ENCODE measurements at places on chromosomes 7 and 10. TPM values are rescaled to one million over a fixed set of nuclear protein-coding genes. Genes with fewer than 3 reads are reported as not detected.

DNA sequence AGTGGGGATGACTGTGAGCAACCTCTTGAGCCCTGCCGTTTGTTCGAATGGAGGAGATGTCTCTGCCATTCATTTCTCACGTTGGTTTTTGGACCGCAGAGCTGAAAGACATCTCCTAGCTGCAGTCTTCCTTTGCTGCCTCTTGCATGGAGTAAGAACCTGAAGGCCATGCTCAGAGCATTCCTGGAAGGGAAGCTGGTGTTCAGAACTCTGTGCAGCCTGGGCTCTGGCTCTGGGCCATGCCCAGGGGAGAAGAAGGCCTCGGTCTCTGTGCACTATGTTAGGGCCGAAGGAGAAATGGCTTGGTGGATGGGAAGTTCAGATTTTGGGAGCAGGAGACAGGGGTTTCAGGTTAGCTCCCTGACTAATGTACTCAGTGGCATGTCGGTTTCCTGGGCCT, 22.9 kb downstream of the SFTPD start:
- DNase-seq, result no peak

DNA sequence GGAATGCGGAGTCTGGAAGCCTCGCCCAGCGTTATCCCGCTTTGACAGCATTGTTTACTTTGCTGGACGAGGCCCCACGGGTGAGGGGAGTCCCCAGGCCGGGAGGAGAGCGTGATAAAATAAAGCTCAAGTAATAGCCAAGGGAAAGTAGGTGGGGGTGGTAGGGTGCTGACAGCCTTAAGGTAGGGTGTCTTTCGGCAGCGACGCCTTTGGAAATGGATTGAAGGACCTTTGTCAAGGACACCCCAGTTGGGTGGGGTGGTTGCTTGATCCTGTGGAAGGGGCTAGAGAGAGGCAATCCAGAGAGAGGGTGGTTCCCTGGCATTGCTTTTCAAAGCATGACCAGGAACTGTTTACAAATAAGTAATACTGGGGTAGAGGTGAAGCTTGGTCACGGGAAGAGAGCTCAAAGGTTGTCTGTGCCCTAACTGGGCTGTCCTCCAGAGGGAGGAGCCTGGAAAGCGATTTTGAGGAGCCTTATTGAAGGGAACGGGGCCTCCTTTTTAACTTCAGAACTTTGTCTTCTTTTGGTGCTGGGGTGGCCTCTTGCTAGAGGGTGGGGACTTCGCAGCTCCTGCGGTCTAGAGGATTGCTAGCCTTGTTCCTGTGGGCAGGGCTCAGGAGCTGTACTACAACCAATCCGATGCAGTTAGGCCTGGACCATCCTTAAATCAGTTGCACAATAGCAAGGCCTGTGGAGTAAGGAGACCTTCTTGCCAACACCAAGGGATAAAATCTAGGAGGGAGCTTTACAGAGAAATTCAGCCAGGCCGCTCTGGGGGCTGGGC, 1.3 kb downstream of the EIF4EBP2 start:
- peak; percentile 49 for DNase-seq

DNA sequence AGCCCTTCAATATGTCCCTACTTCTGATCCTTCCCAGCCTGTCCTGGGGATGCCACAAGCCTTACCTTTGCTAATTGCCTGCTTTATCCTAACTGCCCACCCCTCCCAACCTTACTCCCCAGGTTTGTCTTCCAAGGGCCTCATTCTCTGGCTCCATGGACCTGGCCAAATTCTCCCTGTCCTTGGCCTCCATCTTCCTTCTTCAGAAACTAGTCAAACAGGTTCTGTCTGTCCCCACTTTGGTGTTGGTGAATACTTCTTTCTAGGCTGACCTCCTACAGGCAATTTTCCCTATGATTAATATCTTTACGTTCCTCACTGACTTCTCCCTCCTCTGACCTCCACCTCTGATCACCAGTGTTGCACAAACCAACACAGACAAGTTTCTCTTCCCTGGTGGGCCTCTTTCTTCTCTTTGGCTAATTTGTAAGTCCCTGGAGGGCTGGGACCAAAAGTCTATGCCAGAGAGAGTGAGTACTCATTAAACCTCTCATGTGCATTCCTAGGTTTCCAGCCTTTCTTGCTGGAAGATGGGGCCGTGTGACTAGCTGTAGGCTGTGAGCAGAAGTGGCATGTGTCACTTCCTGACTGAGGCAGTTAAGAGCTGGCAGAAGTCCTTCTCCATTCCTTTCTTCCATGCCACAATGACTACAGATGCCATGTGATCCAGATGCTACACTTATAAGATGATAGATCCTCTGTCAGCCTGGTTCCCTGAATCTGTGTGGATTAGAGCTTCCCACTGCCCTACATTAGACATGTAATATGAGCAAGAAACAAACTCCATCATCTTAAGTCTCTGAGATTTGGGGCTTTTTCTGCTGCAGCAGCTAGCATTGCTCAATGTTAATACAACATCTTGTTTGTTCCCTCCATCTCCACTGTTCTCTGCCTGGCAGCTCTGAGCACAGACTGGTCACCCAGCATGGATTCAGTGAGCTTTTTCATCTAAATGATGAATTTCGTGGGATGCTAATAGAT, 382.7 kb downstream of the RPS24 start:
- DNase-seq, result no peak

- DNase-seq, result no peak
Observed at GRCh38 chr7:2190531-2190930, 42.2 kb downstream of the MAD1L1 start.

DNA sequence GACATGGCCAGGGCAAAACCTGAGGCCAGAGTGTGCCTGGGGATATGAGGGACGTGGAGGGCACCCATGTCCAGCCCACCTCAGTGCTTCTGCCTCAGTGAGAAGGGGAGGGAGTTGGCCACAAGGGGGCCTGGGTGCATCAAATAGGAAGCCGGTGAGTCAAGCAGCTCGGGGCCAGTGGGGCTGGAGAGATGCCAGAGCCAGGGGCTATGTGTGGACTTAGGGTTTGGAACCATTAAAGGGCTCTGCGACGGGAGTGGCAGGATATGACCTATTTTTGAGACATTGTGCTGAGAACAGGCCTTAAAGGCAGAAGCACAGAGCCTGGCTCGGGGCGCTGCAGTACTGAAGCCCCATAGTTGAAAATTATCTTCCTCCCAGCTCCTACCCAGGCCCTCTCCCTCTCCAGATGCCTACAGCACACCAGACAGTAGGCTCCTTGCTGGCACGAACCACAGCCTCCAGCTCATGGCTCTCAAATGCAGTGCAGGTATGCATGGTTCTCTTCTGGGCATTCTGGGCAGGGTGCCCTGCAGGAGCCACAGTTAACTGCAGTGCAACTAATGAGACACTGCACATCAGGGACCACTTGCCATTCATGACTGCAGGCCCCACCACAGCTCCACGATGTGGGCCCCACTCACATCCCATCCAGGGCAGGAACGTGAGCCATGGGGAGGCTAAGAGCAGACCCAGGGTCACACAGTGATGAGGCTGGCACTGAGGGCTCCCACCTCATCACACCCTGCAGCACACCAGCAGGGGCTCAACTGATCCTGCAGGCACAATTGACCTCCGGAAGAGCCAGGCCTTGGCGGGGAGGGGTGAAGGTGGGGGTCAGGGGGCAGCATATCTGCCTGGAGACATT, 7.2 kb upstream of the PGAM2 start:
- peak; percentile 35 for DNase-seq

DNA sequence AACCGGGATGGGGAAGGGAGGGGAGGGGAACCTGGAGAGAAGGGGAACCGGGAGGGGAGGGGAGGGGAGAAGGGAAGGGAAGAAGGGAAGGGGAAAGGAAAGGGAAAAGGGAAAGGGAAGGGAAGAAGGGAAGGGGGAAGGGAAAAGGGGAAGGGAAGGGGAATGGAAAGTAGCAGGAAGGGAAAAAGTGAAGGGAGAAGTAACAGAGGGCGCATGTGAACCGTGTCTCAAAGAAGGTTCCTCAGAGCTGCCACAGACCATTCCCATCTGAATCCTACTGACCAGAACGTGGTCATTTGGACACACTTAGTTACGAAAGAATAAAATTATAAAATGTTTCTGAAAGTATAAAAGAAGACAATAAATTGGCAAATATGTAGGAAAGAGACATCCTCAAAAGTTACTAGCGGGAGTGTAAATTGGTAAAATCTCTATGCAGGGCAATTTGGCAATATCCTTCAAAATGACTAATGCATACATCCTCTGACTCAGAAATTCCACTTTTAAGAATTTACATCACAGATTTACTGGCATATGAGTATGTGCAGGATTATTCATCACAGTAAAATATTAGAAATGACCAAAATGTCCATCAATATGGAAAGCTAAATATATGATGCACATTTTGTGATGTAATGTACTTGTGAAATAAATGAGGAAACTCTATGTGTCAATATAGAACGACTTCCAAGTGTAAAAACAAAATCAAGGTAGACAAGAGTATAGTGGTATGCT, 12.9 kb downstream of the C10orf67 start:
- DNase-seq, result no peak

LRRC18 gene
- 1.0 TPM for polyA plus RNA-seq

TFAM gene
- polyA plus RNA-seq, result 31.5 TPM

POM121 gene
- 49.8 TPM for polyA plus RNA-seq
